ENCODE measurements at places on chromosomes 4 and X.

DNA sequence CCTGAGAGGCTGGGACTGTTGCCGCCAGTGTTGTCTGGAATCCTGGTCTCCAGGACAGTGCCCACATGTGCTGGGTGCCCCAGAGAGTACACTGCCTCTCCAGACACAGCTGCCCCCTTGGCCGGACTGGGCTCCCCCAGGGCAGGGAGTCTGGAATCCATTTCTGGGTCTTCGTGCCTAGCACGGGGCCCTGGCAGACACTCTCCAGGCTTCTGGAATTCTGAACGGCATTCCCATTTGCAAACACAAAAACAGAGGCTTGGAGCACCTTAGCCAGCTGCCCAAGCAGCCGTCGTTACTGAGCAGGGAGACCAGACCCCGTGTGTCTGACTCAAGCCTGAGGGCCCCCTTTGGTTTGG is 20.8 kb downstream of the HMX1 start:
- DNase-seq, result no peak

- DNase-seq, result no peak
These were observed 106.0 kb downstream of the KLHL8 start for GRCh38 chr4:87114245-87115062.

- no peak for DNase-seq
These were observed 212.2 kb downstream of the LDB2 start for GRCh38 chr4:16686195-16686594.

DNA sequence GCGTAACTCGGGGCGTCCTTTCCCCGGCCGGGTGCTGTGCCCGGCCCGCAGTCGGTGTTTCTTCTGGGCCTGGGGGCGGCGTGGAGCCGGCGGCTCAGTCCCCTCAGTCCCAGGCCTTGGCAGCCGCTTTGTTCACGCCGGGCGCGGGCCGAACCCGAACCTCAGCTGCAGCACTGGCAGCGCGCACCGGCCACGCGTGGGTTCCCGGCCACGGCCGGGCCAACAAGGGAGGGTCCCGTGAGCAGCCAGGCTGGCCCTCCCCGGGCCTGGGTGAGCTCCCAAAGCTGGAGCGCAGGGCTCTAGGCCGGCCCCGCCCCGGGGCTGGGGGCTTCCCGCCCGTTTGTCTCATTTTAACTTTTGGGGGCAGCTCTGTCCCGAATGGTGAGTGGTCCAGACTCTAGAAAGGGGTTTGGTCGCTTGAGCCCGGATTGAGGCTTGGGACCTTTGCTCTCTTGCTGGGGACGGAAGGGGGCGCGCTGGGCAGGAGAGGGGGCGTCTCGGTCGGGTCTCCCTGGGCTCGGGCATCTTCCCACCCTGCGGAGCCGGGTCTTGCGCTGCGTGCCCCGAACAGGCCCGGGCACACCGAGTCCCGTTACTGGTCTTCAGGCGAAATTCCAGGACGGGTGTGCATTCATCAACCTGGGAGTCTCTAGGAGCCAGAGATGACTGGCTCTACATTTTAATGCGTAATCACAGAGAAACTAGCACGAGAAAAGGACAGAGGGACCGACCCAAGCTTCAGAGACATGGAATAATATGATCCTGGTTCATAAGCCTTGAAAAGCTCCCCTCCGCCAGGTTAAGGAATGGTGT is 177.1 kb downstream of the CBR4 start:
- no peak for DNase-seq

DNA sequence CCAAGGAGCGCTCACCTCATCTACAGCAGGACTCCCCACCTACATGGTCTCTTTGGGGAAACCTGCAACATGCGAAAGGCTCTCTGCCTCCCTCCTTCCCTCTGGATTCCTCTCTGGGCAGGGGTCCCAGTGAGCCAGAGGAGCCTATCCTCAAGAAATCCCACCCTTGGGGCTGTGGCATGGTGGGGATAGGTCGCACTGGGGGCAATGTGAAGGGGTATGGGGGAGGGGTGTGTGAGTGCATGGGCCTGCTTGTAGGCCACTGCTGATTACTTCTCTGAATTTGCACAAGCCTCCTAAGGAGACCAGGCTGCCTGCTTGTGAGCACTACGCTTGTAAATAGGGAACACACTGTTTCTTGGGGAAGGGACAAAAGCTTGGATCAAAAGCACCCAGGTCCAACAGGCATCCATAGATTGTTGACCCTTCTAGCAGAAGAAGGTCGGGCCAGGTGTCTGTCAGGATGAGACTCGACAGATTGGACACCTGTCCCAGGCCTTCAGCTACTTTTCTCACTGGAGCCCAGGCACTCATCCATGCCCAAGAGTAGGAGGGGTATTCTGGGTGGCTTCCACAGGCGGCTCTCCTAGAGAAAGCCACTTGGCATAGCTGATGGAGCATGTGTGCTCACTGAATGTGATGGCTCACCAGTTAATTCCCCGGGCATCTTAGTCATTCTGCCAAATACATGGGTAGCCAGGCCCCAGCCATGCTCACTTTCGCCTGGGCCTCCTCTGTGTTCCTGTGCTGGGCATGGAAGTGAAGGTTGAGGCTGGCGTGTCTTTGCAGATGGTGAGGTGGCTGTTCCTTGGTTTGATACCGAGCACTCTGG is 75.0 kb downstream of the NBDY start:
- no peak for DNase-seq

GRCh38 chr4:164116286-164116685 is 621.8 kb downstream of the TMA16 start:
- DNase-seq, result no peak

DNA sequence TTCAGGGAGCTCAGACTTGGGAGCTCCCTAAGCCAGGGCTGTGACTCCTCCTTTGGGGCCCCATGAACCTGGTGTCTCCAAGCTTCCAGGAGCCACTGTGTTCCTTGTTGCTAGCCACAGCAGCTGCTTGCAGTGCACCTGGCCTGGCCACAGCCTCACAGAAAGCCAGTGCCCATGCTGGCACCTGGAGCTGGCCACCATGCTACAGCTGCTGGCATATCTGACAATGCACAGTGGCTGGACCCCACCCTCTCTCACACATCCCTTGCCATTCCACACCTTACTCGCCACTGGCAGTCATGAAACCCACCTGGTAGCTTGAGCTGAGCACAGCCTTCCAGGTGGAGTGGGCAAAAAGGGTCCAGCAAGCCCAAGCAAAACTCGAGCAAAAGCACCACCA is 441.7 kb downstream of the ARAP2 start:
- no peak for DNase-seq

DNA sequence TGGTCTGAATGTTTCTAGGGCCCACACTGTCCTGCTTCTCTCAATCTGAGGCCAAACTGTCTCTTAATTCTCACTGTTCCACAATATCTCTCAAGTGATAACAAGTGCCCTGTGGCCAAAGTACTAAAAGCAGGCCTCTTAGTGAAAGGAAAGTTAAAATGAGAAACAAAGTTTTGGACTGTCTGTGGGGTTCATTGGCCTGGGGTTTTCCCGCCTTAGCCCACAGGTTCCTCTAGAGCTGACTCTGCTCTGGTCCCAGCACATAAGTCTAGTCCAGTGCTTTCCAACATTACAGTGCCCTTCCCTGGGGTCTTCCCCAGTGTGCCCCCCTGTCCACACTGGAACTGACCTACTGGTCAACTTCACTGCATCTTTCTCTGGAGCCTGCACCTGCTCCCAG is 6.3 kb downstream of the MAGEB1 start:
- DNase-seq, result no peak

GRCh38 chr4:95729596-95729995 is 110.3 kb upstream of the PDHA2 start:
- no peak for DNase-seq

DNA sequence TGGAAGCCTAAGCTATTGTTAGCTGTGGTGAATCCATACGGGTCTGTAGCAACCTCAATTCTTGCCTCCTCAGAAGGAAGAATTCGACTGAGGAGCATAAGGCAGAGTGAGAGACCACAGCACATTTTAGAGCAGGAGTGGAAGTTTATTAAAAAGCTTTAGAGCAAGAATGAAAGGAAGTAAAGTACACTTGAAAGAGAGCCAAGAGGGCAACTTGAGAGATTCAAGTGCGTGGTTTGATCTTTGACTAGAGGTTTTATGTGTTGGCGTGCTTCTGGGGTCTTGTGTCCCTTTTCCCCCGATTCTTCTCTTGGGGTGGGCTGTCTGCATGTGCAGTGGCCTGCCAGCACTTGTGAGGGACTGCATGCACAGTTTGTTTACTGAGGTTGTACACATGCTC is 880.6 kb upstream of the INTU start:
- DNase-seq, result no peak

- no peak for DNase-seq
These were observed at the start of gene SHOX for GRCh38 chrX:630612-631496. TSS of gene SHOX (plus strand) at chrX:630791. CDS start at chrX:630898, 107 bp downstream.

DNA sequence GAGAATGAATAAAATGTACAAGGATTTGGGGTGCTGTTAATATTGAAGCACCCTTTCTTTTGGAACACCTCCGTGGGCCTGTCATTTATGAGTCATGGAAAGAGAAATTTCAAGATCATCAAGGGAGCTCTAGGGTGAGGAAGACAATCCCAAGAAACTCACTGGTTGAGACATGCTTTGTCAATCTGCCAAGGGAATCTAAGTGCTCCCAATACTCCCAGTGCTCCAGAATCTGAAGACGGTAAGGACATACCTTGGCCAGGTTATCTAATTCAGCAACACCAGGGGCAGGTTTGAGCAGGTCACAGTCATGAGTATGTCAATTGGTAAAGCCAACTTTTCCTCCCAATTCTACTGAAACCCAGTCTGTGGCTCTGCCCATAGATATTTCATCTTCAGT is 556.4 kb upstream of the CPEB2 start:
- DNase-seq, result no peak

DNA sequence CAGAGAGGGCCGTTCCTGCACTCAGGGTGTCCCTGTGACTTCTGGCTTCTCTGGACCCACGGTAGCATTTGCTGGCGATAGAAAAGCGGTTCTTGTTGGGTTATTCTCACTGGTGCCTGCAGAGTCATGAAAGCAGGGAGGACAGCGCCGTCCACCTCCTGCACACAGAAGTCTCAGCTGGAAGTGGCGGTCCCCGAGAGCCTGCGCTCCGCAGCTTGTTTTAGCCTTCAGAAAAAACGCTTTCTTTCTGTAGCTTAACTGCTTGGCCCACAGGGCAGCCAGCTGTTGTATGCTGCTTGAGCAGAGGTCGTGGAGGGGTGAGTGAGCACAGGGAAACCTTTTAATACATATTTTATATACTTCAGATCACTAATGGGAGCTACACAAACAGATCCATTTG is 400.7 kb upstream of the FAT1 start:
- no peak for DNase-seq

GRCh38 chr4:148514041-148514440 is 71.8 kb upstream of the NR3C2 start:
- DNase-seq, result no peak

DNA sequence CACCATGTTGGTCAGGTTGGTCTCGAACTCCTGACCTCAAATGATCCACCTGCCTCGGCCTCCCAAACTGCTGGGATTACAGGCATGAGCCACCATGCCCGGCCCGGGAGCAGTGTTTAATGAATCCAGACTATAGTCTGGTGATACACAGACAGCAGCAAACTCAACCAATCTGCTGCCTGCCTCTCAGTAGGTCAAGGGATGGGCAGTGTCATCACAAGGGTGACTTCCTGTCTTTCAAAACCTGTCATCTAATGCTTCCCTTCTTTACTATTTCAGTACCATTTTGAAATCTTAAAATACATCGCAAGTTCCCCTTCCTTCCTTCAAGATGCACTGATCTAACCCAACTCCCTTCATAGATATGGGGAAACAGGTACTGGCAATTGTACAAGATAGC is 8.4 kb downstream of the RPL39 start:
- no peak for DNase-seq

GRCh38 chr4:7813674-7814073 is 126.0 kb downstream of the AFAP1 start:
- no peak for DNase-seq

DNA sequence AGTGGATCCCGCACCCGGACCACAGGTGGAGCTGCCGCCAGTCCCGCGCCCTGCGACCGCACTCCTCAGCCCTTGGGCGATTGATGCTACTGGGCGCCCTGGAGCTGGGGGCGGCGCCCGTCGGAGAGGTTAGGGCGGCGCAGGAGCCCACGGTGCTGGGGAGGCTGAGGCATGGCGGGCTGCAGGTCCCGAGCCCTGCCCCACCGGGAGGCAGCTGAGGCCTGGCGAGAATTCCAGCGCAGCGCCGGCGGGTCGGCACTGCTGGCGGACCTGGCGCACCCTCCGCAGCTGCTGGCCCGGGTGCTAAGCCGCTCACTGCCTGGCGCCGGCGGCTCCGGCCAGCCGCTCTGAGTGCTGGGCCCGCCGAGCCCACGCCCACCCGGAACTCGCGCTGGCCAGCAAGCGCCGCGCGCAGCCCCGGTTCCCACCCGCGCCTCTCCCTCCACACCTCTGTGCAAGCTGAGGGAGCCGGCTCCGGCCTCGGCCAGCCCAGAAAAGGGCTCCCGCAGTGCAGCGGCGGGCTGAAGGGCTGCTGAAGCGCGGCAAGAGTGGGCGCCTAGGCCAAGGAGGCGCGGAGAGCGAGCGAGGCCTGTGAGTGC is 1256.5 kb downstream of the STIM2 start:
- no peak for DNase-seq

DNA sequence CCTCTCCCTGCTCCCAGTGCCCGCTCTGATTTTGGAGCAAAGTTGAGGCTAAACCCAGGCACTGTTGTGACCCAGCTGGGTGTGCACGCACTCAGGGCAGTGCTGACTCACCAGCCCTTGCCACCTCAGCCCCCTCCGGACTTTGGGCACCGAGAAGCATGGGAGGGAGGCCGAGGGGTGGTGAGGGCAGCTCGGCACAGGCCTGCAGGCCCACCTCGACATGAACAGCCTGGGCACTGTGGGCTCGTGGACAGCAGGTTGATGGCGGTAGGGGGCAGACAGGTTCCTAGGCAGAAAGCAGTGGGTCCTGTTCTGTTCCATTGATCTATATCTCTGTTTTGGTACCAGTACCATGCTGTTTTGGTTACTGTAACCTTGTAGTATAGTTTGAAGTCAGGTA is 30.9 kb downstream of the TIGD4 start:
- no peak for DNase-seq

- DNase-seq, result no peak
These were observed 32.4 kb downstream of the SPANXN4 start for GRCh38 chrX:143058120-143058519.

DNA sequence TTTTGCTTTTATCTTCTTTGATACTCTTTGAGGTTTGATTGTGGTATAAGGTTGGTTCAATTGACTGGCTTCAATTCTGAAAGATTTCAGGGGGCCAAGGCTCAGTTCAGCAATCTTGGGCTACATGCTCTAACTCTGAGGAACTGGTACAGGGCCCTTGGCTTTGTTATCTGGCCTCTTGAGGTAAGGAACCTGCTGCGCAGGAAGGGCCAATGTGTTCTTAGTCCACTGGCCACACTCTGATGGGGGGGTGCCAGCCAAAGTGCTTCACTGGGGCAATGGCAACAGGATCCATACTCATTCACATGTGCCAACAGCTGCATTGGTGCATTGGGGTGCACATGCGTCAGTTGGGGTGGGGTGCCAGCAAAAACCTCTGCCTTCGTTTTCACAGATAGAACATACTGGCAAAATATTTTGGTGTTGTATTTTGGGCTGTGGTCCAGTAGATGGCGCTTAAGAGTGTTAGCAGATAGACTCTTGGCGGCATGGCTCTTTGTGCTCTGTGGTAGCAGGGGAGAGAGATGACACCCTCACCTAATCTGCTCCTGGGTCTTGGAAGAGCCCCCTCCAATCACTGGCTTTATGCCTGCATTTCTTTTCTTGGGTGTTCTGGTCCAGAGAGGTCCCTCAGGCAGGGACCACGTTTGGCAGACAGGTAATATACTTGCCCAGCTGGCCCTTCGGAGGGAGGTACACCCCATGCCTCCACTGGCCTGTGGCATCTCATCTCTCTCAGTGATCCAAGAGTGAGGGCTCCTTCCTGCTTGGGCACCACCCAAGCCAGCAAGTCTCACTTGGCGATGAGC is 42.9 kb downstream of the NDST3 start:
- DNase-seq, result no peak

- no peak for DNase-seq
These were observed 94.9 kb downstream of the ENPP6 start for GRCh38 chr4:184122631-184123408.
